Activated T-helper 17 cell treated with anti-CD3 and anti-CD28 coated beads, Interleukin-2, amount 50 U/mL, for 72 hours (primary cell): ENCODE measurements at places on chromosomes 2 and 18.

GRCh38 chr2:26702025-26702424 is 9.5 kb downstream of the KCNK3 start:
- ATAC-seq = no peak

DNA sequence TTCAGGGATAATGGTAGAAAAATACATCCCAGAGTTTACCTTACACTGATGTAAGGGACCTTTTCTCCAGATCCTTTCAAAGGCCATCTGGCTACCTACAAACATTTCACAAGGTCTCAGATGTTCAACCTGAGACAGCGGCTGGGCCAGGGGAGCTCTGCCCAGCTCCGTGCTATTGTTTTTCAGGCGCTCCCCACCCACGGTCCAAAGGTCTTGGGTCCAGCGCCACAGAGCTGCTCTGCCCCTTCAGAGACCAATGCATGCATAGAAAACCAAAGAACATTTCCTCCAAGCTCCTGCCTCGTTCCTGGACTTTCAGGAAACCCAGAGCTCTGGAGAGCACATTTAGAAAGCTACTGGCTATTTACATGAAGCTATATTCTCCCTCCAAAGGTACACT is 40.3 kb downstream of the COPS8 start:
- no peak for ATAC-seq

DNA sequence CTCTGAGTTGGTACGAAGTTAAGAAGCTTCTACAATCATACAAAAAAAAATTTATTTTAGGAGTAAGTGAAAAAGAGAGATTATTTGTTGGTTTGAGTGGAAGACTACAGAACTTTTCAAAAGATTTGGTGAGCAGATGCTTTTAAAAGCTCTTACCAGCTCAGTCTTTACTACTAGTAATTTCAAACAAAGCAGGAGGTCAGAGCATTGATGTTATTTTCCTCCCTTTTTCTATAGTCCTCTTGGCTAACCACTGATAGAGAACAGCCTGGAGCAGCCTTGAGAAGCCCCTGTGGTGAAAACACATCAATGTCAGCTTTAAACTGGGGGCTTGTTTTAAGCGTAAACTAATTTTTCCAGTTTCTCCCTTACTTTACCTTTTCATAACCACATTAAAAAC is 559.3 kb upstream of the CDH2 start:
- ATAC-seq = no peak

DNA sequence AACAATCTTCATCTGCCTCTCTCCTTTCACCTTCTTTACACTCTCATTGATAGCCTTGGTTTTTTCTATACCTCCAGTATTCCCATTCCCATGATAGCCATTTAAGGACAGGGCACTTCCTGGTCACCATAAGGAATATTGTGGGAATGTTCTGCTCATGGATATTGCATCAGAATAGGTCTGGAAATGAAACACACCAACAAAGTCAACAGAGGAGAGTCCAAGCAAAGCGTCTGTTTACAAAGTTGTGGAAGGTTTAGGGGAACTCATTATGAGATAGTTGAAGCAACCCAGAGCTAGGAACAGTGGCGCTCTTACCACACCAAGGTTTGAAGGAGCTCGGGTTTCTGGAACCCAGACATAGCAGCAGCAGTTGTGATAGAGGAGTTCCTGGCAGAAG is 150.3 kb upstream of the TNP1 start:
- no peak for ATAC-seq

- ATAC-seq = no peak
Observed at GRCh38 chr18:54824761-54825160, 3.5 kb upstream of the RAB27B start.

- no peak for ATAC-seq
Observed at GRCh38 chr18:7370802-7371201, 139.9 kb downstream of the LRRC30 start.

- no peak for ATAC-seq
Observed at GRCh38 chr2:241432824-241433448, 75.4 kb downstream of the STK25 start.

DNA sequence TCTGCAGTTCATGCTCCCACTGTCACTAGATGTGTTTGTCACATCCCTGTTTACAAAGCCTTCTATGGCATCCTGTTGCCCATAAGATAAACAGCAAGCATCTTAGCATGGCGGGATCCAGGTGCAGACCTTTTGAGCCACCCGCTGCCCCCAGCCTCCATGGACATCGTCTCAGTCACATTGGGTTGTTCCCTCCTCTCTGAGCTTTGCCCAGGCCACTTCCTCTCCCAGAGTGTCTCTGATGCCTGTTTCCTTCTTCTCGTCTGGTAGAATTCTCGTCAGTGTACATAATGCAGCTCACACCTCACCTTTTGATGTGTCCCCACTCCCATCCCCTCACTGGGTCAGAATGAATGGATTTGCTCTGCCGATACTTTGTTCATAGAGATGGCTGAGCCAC is 239.0 kb upstream of the APCDD1 start:
- no peak for ATAC-seq

- no peak for ATAC-seq
Observed at GRCh38 chr18:37611614-37612279, 46.1 kb upstream of the CELF4 start.

GRCh38 chr2:26934985-26935384 is 35.5 kb upstream of the MAPRE3 start:
- no peak for ATAC-seq

DNA sequence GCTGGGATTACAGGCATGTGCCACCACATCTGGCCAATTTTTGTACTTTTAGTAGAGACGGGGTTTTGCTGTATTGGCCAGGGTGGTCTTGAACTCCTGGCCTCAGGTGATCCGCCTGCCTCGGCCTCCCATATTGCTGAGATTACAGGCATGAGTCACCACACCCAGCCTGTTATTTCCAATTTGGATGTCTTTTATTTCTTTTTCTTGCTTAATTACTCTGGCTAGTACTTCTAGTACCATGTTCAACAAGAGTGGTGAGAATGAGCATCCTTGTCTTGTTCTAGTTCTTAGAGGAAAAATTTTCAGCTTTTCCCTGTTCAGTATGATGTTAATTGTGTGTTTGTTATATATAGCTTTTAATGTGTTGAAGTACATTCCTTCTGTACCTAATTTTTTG is 23.4 kb downstream of the CCDC138 start:
- no peak for ATAC-seq

GRCh38 chr18:49303379-49303778 is 157.1 kb downstream of the DYM start:
- no peak for ATAC-seq

GRCh38 chr2:16394986-16395550 is 270.6 kb downstream of the CYRIA start:
- no peak for ATAC-seq

GRCh38 chr2:241064008-241064801 is 37.9 kb downstream of the MTERF4 start:
- peak; percentile 75 for ATAC-seq

- no peak for ATAC-seq
Observed at GRCh38 chr2:175535631-175536030, 354.1 kb upstream of the ATP5MC3 start.

DNA sequence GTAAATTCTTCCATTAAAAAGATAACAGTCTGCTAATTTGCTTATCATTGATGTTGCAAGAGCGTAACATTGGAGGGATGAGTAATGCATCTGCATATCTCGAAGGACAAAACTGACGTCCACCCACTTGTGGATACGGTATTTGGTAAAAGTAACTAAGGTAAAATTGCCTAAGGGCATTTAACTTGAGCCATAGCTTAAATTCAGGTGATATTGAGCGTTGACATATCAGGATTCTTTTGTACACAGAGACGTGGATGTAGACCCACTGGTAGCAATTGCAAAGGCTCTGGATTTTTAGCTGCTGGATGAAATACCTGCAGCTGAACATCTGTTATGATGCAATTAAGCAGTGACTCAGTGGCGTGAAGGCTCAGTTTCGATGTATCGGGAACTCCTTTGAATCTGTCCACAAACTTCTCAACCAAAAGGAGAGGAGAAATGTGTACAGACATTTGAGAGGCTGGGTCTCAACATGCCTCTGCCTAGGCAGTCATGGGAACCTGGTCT is 119.3 kb downstream of the SPTBN1 start:
- ATAC-seq = peak; percentile 15

- ATAC-seq = no peak
Observed at GRCh38 chr2:24682304-24682703, 110.9 kb downstream of the PTRHD1 start.

DNA sequence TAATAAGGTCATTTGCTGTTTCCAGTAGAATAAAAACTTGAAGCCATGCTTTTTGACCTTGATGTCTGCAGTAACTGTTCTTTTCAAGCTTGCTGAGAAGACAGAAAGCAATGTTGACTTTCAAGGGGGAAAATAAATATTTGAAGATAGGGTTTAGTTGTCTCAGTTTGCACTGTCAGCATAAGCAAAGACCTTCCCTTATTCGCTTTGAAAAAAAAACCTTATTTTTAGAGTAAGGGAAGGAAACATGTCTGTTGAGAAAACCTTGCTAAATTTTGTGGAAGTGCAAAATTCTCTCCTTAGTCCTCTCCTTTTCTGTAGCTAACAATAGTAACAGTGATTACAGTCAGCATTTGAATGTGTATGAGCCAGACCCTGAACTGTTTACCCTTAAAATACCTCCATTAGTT is 43.1 kb downstream of the MAP4K4 start:
- no peak for ATAC-seq

DNA sequence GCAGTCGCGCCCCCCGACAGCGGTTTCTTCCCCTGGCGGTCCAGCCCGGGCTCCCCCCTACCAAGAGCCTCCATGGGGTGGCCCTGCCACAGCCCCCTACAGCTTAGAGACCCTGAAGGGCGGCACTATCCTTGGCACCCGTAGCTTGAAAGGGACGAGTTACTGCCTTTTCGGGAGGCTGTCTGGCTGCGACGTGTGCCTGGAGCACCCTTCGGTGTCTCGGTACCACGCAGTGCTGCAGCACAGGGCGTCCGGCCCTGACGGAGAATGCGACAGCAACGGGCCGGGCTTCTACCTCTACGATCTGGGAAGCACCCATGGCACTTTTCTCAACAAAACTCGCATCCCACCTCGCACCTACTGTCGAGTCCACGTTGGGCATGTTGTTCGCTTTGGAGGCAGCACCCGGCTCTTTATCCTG is 475 bp downstream of the SLC4A1AP start:
- peak; percentile 4 for ATAC-seq

DNA sequence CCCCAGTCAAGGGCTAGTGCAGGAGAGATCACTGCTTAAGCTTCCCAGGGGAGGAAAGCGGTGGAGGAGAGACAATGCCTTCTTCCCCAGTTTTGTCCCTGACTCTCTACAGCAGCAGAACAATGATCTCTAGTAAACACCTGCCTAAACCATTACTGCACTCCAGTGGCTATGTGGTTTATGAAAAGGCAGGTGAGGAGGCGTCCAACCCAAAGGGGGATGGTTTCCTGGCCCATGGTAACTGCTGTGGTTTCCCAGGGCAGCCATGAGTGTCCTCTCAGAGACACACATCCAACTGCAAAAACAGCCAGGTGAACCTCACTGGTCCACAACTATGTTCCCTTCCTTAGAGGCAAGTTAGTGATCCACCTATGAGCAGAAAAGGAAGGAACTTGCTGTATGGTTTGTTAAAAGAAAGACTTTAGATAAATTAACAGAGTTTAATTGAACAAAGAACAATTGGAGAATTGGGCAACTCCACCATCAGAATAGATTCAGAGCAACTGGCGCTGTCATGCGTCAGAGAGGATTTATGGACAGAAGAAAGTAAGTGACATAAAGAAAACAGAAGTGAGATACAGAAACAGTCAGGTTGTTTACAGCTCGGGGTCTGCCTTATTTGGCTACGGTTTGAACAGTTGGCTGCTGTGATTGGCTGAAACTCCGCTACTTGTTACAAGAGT is 4.8 kb upstream of the TTC39C start:
- ATAC-seq = peak; percentile 20

DNA sequence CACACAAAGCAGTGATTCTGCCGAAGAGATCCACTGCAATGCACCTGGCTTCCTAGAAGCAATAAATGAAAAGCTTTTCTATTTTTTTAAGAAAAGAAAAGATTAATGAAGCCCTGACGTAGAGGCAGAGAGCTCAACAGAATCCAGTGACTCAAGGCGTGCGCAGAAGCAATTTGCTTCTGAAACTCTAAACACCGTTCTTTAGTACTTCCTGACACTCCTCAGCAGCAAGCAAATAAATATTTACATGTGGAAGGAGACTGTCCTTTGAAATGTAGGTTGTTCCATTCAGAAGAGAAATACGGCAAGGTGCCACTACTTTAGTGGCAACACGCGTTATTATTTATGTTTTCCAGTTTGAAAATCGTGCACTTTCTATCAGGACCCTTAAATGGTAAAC is 126.2 kb upstream of the ZNF516 start:
- ATAC-seq = no peak

GRCh38 chr2:106841886-106842645 is 43.9 kb downstream of the ST6GAL2 start:
- no peak for ATAC-seq

GRCh38 chr2:80070587-80070986 is 234.0 kb downstream of the LRRTM1 start:
- no peak for ATAC-seq

- ATAC-seq = no peak
Observed at GRCh38 chr2:181364492-181365170, 92.6 kb upstream of the ITGA4 start.

- no peak for ATAC-seq
Observed at GRCh38 chr2:187900021-187900420, 345.8 kb upstream of the TFPI start.

- ATAC-seq = no peak
Observed at GRCh38 chr2:182463760-182464159, 36.9 kb upstream of the PDE1A start.

DNA sequence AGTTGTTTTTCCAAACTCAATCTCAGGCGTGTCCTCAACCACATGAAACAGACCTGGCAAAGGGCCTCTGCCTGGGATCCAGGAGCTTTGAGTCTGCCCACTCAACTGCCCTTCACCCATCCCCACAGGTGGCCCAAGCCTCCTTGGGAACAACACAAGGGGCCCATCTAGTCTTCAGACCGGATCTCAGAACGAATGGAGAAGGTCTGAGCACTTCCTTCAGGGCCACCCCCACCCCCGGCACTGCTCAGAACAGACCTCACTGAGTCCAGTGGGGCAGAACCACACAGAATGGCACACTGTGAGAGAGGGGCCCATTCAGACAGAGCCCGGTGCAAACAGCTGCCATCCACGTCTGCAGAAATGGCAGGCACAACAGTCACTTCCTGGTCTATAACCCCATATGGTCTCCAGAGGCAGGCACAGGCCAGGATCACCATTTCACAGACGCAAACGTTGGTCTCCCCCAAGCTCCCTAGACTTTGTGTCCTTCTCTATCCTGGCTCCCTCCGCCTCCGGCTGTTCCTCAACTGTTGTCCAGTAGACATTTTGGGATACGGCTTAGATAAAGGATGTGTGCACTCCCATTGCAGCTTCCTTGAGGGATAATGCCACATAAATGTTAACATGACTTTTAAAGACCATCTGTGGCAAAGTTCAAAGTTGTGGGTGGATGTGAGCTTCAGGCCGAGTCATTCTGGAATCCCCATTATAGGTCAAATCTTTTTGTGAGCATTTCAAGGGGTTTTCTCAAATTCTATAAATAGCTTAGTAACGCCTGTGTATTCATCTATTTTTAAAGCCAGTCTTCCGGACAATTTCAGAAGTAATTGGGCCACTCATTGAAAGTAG is 149.7 kb downstream of the SMAD7 start:
- ATAC-seq = peak; percentile 84

GRCh38 chr2:187586011-187586641 is 31.9 kb upstream of the TFPI start:
- peak; percentile 94 for ATAC-seq
